Activated T-cell treated with anti-CD3 and anti-CD28 coated beads for 1 hour (primary cell): ENCODE measurements at places on chromosomes 2 and 18.
A peak's percentile ranks its signal among the peaks of the same experiment; 100 is the strongest.

DNA sequence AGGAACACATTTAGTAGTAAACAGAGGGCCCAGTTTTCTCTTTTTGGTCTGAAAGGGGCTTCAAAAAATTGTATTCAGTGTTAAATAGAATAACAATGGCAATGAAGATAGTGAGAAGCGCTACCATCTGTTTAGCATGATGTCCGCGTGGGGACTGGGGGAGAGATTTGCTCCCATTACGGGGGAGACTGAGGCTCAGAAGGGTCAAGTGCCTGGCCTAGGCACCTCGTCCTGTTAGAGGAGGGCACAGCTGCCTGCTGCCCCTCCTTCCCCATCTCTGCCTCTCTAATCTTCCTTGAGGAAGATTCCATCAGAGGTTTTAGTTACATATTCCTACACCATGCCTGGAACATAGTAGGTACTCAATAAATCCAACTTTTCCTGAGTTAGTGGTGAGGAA, 10.1 kb upstream of the TMEM185B start:
- no peak for DNase-seq

DNA sequence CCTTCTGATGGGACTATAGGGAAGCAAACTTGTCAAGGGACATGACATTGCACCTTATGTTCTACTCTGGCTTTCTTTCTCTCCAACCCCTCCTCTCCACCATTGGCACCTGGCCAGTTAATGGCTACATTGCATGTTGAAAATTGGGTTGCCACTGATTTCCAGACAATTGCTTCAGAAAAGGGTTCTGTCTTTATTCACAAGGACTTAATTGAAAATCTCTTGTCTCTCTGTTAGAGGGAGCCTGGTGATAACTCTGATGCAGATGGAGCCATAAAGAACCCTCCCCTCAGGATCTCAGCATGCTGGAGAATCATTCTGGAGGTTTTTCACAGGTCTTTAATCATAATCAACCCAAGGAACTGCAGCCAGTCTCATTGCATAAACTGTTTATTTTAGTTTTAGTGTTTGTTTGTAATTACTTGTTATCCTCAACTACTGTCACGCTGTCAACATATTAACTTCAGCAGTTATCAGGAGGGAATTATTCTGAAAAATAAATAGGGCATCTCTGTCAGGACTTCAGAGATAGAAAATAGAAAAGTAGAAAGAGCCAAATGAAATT, 316.8 kb downstream of the RIT2 start:
- DNase-seq, result no peak

- DNase-seq, result no peak
These were observed 140.2 kb upstream of the BCL2L11 start for GRCh38 chr2:110980339-110981062.

DNA sequence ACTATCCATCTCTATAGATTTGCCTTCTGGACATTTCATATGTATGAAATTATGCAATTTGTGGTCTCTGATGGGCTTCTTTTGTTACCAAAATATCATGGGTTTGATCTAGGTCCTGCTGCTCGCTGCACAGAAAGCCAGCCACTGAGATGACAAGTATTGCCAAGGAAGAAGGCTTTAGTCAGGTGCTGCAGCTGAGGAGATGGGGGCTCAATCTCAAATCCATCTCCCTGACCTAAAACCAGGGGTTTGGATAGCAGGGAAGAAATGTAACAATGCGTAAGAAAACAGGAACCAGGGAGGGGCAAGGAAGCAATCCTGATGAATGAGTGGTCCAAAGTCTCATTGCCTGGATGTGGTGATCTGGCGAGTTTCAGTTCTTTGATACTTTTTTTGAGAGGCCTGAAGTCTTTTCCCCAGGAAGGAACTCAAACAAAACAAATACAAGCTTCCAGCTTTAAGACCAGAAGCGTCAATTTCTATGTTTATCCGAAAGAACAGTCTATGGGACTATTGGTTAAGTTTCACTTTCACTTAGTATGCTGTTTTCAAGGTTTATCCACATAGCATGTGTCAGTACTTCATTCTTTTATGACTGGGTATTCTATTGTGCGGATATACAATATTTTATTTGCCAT, 3.4 kb upstream of the CKAP2L start:
- DNase-seq, result no peak

GRCh38 chr2:212815453-212815852, 276.9 kb upstream of the ERBB4 start:
- no peak for DNase-seq

GRCh38 chr2:66836851-66837250, 401.9 kb downstream of the MEIS1 start:
- DNase-seq, result no peak

DNA sequence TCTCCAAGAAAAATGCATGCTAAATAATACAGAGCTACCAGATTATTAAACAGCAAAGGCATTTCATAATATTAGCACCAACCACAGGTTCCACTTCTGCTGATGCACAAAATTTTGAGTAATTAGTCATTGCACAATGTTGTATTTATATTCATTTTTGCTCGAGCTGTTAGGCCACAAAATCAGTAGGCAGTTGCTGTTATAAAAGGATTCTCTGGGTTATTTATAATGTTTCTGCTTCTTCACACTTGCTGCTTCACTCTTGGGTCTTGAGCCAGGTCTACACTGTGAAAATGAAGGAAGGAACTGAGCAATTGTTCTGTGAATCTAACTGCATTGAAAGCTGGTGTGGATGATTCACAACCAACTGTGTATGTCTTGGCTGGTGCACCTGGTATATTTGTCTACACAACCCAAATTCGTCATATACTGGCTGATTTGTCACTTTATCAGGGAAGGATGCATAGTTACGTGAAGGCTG, 38.3 kb downstream of the MRPL33 start:
- no peak for DNase-seq

DNA sequence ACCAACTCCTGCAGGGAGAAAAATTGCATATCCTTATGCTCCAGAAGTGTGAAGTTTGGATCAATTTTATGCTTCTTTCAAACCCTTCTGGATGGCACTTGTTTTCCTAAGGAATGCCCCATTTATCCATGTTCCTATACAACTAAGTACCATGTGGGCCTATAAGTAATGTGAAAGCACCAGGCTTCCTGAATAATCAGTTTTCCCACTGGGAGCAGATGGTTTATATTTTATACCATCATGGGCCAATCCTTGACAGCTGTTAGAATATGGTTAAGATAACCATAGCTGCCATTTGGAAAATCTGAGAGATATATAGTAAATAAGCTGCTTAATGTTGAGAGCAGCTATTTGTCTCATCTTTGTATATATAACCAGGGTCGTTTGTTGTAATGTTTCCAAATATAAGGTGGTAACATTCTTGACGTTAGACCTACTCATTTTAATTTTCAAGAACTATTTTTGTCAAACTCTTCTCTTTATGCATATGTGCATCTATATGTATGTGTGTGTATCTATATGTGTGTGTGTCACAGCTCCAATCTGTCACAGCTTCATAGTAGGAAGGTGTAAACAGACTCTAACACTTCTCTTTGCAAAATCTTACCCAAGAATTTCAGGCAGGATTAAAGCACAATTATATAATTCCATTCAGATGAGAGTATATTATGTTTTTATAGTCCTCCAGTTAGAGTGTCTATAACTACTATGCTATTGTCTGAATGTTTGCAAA, 458.7 kb upstream of the GCFC2 start:
- DNase-seq, result no peak

DNA sequence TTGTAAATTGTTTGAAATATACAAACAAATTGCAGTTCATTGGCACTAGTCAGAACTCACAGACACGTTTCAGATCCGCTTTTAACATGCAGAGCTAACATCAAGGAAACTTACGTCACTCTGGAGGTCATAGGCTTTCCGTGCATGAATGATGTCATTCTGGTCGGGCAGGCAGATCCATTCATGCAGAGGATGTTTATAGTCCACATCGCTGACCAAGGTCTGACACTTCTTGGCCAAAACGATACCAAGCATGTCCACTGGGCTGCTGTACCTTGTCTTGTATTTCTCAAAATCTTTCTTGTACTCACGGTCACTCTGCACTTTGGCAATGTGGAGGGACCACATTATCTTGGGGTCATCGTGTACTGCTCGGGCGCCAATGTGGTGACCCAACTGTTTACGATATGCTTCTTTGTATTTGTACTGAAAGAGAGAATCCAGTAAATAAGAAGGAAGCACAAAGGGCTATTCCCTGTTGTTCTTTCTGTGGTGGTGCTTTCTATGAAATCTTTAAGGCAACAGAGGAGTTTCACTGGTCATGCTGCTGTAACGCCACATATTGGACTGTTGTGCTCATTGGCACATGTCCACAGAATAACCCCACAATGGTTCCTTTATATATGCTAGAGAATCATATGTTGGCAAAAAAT, 114.8 kb downstream of the NEB start:
- no peak for DNase-seq

GRCh38 chr2:187698374-187699110, 144.3 kb upstream of the TFPI start:
- DNase-seq, result no peak

DNA sequence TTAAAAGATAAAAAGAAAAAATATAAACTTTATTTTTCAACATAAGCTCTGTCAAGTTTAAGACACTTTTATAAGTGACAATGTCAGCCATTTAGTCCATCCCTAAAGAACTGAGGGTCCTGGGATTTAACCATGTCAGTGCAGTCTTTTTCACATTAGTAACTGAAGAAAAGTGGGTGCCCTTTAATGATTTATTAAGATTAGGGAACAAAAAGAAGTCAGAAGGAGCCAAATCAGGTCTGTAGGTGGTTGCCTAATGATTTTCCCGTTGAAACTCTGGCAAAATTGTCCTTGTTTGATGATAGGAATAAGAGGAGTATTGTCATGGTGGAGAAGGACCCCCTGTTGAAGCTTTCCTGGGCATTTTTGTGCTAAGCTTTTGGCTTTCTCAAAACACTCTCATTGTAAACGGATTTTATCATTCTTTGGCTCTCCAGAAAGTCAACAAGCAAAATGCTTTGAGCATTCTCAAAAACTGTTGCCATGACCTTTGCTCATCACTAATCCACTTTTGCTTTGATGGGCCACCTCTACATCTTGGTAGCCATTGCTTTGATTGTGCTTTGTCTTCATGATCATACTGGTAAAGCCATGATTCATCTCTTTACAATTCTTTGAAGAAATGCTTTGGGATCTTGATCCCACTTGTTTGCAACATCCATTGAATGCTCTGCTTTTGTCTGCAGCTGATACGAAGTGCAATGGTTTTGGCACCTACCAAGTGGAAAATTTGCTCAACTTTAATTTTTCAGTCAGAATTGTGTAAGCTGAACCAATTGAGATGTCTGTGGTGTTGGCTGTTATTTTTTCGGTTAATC, 22.0 kb downstream of the TSPYL6 start:
- DNase-seq, result no peak

- DNase-seq, result no peak
These were observed 186.4 kb downstream of the PIK3C3 start for GRCh38 chr18:42141439-42141838.

DNA sequence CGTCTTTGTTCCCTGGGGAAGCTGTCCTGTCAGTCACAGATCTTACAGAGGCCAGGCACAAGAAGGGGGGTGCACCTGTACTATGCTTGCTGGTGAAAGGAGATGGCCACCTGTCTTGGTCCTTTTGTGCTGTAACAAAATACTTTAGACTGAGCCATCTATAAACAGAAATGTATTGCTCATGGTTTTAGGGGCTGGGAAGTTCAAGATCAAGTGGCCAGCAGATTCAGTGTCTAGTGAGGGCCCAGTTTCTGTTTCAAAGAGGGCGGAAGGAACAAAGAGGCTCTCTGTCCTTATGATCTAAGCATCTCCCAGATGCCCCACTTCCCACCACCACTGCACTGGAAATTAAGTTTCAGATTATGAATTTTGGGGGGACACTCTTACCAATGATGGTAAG, 35.5 kb upstream of the RPL37A start:
- DNase-seq, result no peak

GRCh38 chr2:148874868-148875341, at the start of gene KIF5C:
TSS of gene KIF5C (plus strand) at chr2:148875227. CDS start at chr2:148875618, 391 bp downstream.
- peak; percentile 87 for DNase-seq

- DNase-seq, result no peak
These were observed 823.2 kb upstream of the SALL3 start for GRCh38 chr18:78156466-78156865.

DNA sequence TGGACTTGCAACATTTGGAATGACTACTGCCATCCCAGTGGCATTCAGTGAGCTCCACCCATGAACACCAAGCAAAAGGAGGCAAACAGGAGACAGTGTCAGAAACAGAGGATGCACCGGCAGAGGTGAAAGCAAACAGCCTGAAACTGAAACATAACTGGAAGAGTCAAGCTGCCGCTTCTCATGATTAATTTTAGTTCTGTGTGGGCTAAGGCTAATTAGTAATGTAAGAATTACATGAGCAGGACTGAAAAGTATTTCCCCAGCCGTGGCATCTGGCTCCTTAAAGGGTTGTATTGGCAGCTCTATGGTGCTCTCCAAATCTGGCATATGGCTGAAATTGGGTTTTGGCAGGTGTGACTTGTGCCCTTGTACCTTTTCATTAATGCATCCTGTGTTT, 1108.1 kb downstream of the TSN start:
- no peak for DNase-seq

DNA sequence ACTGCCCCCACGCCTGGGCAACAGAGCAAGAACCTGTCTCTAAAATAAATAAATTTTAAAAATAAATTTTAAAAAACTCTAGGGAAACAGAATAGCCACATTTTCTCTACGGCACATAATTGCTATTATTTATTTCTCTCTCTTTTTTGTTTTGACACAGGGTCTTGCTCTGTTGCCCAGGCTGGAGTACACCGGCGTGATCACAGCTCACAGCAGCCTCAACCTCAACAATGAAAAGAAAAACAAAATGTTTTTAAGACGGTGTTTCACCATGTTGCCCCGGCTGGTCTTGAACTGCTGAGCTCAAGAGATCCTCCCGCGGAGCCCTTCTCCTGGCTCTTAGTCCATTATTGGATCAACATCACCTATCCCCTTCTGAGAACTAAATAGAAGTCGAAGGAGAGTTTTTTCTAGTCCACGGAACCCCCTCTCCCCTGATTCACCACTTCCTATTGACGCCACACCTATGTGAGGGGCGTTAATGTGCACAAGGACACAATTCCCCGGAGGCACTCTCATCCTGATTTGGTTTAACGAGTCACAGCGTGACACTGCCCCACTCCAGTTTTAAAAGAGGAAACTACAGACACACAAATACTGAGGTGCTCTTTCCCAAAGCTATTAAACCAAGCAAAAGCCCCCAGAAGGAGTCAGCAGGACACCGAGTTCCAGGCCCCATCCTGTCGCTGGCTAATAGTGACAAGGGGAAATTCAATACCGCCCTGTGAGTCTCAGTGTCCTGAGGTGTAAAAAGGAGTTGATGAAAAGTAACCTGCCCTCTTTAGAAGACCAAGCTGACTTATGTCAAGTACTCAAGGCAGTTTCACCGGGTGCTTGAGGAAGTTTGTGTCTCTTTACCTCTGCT, 1.1 kb downstream of the NPC1 start:
- DNase-seq, result no peak

- DNase-seq, result no peak
These were observed 500.2 kb downstream of the XIRP2 start for GRCh38 chr2:167388497-167388896.
